RKO (cell line): ENCODE measurements at places on chromosomes 1 and 21.

- DNase-seq = no peak
Measured at GRCh38 chr1:54174106-54174505, 21.3 kb upstream of the CDCP2 start.

GRCh38 chr1:62386351-62387121, 50.3 kb upstream of the USP1 start:
- no peak for DNase-seq

DNA sequence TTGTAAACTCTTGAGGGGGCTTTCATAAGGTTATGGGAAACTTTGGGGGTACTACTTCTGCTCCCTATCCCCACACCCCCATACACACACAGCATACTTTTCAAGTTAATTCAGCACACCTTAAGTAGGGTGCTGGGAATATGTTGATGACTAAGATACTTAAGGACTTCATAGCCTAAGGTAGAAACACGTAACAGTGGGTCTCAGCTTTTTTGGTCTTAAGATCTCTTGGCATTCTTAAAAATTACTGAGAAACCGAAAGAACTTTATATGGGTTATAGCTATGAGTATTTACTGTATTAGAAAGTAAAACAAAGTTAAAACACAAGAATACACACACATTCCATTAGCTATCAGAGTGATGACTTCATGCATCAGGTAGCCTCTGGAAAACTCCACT, 2.1 kb downstream of the OTUD3 start:
- DNase-seq = no peak

- no peak for DNase-seq
Measured at GRCh38 chr1:25631750-25632485, 15.3 kb downstream of the MAN1C1 start.

DNA sequence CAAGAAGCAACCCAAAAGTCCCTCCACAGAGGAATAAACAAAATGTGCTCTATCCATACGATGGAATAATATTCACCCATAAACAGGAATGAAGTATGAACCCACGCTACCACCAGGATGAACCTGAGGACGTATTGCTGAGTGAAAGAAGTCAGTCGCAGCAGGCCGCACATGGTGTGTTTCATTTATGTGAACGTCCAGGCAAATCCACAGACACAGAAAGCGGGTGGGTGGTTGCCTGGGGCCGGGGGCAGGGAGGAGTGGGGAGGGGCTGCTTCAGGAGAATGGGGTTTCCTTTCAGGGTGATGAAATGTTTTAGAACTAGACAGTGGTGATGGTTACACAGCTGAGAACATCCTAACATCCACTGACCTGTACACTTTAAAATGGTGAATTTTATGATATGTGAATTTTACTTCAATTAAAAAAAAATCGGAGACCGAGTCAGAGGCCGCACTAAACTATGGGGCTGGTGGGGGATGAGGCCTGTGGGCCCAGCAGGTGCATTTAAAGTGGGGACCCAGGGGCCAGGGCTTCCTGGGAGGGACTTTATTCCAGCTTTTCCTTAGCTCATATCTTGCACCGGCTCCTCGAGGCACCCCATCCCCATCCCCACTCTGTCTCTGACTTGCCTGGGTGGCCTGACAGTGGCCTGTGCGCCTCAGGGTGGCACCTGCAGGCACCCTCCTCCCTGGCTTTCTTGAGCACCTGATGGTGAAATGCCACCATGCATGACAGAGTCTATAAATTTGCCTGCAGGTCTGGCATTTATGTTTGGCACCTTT, 392.6 kb upstream of the VAMP3 start:
- DNase-seq = no peak

DNA sequence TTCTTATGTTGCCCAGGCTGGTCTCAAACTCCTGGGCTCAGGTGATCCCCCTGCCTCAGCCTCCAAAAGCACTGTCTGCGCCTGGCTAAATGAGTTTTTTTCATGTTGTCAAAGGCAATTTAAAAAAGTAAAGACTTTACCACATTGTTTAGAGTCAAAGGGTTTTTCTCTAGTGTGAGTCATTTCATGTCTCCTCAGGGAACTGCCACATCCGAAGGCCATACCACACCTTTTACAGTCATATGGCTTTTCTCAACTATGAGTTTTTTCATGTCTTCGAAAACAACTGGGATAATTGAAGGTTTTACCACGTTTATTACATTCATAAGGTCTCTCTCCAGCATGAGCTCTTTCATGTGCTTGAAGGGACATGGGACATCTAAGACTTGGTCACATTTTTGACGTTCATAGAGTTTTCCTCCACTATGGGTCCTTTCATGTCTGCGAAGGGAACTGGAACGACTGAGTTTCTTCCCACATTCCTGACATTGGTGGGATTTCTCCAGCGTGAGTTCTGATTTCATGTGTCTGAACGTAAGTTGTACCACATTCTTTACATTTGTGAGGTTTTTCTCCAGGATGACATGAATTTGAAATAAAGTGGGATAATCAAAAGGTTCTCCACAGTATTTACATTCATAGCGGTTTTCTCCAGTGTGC, 65.6 kb downstream of the UCHL5 start:
- no peak for DNase-seq

DNA sequence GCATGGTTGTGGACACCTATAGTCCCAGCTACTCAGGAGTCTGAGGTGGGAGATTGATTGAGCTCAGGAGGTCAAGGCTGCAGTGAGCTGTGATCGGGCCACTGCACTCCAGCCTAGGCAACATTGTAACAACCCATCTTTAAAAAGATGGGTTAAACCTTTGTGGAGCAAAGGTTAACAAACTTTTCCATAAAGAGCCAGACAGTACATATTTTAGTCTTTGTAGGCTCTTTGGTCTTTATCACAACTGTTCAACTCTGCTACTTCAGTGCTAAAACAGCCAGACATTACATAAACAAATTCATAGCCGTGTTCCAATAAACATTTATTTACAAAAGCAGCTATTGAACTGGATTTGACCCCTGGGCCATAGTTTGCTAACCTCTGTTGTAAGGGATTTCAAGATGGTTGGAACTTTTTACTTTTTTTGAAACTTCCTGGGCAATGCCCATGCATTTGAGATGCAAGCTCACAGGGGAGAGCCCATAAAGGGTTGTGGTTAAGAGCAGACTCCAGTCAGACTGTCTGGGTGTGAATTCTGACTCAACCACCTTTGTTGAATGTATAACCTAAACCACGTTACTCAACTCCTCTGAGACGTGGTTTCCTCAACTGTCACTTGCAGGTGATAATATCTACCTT, 10.8 kb downstream of the INAVA start:
- no peak for DNase-seq

DNA sequence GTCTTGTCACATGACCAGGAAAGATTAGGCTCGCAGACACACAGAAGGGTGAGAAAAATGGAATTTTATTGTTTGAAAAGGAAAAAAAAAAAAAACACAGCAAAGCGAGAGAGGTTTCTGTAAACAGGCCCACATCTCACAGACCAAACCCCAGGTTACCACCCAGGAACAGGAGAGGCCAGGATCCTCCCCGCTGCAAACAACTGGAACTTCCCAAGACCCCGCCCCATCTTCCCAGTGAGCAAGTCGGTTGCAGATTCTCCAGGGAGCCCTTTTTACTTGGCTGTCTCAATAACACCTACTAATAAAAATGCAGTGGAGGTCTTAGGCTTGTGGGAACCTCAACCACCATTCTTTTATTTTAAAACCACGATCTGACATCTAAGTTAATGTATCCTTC, 84.7 kb upstream of the ETS2 start:
- DNase-seq = no peak

- no peak for DNase-seq
Measured at GRCh38 chr1:244304156-244304555, 147.6 kb downstream of the ADSS2 start.

- peak; percentile 6 for DNase-seq
Measured at GRCh38 chr1:217431395-217431794, 199.5 kb downstream of the GPATCH2 start.
